ENCODE measurements at places on chromosomes 11 and 22.
A peak's percentile ranks its signal among the peaks of the same experiment; 100 is the strongest.

DNA sequence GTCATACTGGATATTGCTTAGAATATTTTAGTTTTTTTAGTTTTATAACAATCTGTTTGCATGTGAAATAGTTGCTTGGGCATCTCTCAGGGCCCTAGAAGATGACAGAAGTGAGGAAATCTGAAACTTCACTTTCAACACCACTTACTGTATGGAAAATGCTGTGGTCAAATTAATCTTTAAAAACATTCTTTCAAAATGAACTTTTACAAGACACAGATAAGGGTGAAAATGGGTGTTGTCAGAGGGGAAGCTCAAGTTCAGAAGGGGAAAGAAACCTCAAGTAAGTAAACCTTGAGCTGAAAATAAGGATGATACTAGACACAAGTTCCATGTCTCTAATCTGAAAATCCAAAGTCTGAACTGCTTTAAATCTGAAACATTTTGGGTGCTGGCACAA is 1840.1 kb upstream of the RAG2 start:
- DNase-seq, result no peak

GRCh38 chr11:32566517-32566916 is 17.1 kb upstream of the EIF3M start:
- DNase-seq, result no peak

- DNase-seq, result no peak
Observed at GRCh38 chr22:48574776-48575617, 1252.7 kb downstream of the BRD1 start.

DNA sequence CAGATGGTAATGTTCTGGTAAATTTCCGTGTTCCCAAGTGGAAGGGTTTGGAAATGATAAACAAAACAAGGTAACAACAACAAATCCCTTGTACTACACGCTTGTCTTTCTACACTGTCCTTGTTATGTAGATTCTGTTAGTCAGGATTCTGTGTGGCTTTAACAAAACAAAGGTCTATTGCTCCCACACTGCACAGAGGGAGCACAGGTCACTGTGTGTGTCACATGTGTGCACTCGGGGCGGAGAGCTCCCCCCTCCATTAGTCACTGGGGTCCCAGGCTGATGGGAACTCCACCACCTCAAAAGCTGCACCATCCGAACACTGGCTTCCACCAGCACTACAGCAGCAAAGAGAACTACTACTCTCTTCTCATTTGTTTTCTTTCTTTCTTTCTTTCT is 227.9 kb downstream of the NTM start:
- no peak for DNase-seq

DNA sequence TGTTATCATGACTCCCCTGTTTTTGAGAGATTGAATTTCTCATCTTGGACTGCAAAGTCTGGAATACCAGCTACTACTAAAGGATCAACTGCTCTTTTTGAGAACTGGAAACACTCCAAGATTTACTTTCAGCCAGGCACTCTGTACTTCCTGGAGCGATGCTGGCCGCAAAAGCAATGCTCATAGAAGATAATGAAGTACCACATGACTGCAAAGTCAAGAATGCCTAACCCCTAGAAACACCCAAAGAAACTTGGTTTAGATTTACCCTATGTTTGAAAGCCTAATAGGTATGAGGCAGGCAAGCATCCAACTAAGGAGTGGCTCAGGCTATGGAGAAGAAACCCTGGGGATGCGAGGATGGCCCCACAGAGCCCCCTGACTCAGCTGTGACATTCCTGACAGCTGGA is 47.7 kb upstream of the ARHGAP20 start:
- DNase-seq, result peak; percentile 89

- DNase-seq, result peak; percentile 52
Observed at GRCh38 chr11:78460471-78460870, 42.9 kb upstream of the GAB2 start.

DNA sequence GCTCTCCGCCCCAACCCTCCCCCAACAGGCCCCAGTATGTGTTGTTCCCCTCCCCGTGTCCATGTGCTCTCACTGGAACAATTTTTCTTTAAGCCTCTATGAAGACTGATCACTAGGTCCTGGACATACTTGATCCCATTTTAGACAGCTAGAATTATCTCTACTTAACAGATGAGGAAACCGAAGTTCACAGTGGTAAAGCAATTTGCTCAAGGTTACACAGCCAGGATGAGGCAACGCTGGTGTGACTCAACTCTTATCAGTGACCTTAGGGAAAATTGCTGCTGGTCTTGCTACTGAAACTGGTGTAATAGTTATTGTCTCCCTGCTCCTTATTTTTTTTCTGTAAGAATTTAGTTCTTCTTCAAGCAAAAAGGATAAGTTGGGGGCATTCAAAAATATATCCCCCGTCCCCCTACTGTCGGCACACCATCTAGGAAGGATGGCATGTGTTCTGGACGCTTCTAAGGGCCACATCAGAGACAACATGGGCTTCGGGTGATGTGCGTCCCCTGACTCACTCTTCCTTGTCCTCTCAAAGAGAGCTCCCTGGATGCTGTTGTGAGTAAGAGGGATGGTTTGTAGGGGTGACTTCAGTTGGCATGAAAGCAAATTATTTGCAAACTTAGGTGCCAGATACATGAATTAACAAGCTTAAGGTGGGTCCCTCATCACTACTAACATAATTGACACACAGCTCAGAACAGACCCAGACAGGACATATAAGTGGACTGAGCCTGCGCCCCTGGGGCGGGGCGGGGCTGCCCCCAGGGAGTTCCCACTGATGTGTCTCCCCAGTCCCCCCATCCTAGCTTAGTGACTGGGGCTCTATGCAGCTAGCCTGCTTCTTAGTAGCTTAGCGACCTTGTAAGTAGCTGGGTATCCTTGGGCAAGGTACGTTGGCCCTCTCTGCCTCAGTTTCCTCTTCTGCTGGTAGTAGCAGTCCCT is 23.6 kb upstream of the ALX4 start:
- no peak for DNase-seq

- DNase-seq, result peak; percentile 35
Observed at GRCh38 chr11:33830903-33831648, 56.8 kb upstream of the FBXO3 start.

DNA sequence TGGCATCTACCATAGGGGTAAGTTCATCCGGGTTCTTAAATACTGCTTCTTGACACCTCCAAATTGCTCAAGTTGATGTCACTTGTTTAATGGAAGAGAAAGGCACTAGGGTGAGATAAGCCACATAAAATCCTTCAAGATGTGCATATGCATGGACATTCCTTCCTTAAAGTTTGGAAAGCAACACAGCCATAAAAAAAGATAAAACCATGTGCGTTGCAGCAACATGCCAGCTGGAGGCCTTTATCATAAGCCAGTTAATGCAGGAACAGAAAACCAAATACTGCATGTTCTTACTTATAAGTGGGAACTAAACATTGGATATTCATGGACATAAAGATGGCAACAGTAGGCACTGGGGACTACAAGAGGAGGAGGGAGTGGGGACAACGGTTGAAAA is 8.0 kb upstream of the IL18BP start:
- no peak for DNase-seq

GRCh38 chr11:75557666-75558494 is 4.2 kb upstream of the SERPINH1 start:
- DNase-seq, result peak; percentile 88

GRCh38 chr22:45067731-45068130 is 57.9 kb upstream of the PHF21B start:
- DNase-seq, result no peak
